NCI-H1092 (cell line): ENCODE measurements at places on chromosomes 7 and 10.
A peak's percentile ranks its signal among the peaks of the same experiment; 100 is the strongest.

- DNase-seq: no peak
Measured at GRCh38 chr7:133109816-133110215, 27.9 kb upstream of the CHCHD3 start.

DNA sequence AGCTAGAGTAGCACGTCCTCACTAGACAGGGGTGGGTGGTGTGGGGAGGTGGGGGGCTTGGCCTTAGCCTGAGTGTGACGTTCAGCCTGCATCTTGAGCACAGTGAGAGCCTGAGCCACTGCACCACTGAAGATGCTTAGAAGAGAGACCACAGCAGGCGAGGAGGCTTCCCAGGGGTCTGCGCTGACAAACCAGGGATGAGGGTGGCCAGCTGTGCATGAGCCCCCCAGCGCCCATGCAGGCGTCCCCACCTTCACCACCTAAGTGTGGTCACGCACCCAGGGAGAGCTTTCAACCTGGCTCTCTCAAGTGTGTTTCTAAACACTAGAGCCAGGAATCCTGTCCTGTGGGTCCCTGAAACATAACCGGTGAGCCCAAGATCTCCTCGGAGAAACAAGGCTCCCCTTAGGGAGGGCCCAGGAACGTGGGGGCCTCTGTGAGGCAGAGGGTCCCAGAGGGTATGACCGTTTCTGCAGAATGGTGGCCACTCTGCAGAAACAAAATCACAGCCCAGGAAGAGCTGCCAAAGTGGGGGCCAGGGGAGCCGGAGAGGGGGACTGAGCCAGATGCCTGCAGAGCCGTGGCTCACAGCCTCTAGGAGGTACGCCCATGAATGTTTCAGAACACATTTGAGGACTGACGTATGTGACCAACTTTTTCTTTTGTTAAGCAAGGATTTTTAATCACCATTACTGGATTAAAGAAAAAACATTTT is 85.2 kb upstream of the INSIG1 start:
- no peak for DNase-seq

GRCh38 chr10:86813101-86813500 is 56.7 kb downstream of the BMPR1A start:
- DNase-seq: no peak

- no peak for DNase-seq
Measured at GRCh38 chr7:130942211-130942964, 208.4 kb upstream of the KLF14 start.

DNA sequence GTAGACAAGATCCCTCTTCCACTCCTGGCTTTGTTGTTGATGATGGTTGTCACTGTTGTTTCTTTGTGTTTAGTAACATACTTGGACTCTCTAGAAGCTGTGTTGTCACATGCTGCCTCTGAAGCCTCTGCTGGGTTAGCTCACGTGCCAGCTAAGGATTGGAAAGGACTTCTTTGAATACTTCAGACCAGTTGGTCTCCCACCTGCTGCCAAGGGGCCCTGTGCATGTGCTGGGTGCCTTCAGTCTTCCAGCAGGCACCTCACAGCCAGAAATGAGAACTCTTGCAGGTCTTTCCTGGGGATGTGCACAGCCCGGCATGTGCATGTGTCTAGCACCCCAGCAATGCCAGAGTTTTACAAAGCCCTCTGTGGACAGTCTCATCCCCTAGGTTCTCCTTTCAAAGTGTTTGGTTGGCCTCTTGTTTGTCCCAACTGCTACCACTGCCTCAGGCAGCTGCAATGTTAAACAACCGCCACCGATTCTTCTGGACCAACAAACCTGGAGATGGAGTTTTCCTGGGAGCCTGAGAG is 21.7 kb upstream of the NCAPG2 start:
- DNase-seq: no peak

GRCh38 chr7:74619235-74619860 is 38.2 kb upstream of the GTF2I start:
- no peak for DNase-seq

GRCh38 chr7:148584154-148584827 is 6.3 kb upstream of the C7orf33 start:
- DNase-seq: no peak

GRCh38 chr10:114684084-114684821 is 26.2 kb upstream of the ABLIM1 start:
- no peak for DNase-seq

DNA sequence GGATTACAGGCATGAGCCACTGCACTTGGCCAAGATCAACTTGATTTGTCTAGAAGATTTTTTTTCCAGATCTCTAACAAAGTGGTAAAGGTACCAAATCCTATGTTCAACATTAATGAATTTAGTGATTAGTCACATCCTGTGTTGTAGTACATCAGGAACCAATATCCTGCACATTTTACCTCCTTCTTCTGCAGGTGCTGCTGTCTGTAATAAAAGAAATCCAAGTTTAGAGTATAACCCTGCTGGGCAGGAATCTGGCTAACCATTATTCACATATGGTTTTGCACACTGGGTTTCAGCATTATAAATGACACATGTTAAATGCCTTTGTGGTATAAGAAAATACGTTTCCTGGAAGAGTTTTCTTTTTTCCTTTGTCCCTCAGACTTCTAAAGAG is 10.8 kb downstream of the PARD3 start:
- DNase-seq: no peak

DNA sequence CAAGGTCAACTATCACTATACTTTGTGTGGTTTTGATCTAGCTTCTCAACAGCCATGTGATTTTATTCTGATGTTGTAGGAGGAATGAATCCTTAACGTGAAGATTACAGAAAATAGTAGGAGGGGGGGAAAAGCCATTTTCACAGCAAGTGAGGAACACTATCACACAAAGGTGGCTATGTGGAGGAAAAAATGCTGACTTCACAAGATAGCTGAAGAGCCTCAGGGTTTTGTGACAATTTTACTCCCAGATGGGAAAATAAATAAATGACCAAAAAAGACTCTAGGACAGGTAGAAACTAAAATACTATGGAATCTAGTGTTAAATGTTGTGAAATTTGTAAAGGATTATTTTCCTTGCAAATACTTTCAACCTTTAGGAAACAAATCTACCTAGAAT is 281.0 kb downstream of the ADRA2A start:
- no peak for DNase-seq

- no peak for DNase-seq
Measured at GRCh38 chr10:9043466-9043865, 989.0 kb downstream of the GATA3 start.

- DNase-seq: no peak
Measured at GRCh38 chr10:11714750-11715365, 27.3 kb upstream of the ECHDC3 start.

GRCh38 chr7:48188776-48189520 is 17.7 kb downstream of the ABCA13 start:
- no peak for DNase-seq

GRCh38 chr7:33804140-33804660 is 101.1 kb upstream of the BMPER start:
- no peak for DNase-seq

DNA sequence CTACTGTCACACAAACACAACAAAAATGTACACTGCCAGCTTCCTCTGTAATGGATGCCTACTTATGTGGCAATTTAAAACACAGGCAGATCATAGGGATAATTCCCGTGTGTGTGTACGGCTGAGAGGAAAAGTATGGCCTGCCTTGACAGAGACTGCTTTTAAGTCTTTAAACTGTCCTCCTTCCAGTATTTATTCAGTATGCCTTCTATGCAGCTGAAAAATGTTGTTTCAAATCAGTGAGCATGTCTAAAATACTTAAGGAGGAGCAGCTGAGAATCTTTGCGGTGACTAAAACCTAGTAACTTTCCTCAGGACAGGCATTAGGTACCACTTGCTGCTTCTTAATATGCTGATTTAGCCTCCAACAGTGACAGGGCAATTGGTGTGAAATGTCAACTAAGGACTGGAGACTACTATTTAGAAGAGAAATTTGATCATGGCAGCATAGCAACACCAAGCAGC is 126.3 kb downstream of the CACNA2D1 start:
- no peak for DNase-seq

- no peak for DNase-seq
Measured at GRCh38 chr7:31816810-31817209, 129.8 kb downstream of the PPP1R17 start.

DNA sequence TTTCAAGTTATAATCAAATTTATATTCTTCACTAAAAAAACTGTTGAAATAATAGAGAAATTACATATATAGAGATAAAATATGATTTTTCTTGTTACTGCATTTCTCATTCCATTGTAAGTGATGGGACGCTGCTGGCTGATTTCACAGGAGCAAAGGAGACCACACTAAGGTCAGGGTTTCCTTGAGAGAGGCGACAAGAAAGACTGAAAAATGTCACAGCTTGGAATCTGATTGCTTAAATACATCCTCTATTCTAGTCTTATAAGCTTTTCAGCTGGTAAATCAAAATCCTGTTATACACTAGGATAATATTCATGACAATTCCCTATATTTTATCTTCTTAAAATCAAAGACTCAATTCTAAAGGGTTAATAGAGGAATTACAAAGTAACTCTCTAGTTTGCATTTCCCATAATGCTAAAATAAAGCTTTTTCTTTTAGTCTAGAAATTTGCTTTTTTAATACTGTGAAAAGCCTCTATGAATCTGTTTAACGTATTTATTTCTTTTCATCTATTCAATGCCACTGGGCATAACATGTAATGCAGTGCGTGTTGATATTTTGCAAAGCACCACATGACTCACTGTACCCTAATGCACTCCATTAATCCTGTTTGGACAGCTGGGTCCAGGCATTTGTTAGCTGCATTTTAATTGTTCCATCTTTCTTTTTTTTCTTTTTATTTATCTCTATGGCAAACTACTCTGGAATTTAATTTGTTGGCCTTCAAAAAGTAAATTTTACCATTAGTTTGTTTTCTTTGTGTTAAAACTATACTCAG is 81.7 kb downstream of the RNF32 start:
- no peak for DNase-seq

GRCh38 chr7:157412491-157413180 is 75.8 kb downstream of the DNAJB6 start:
- DNase-seq: no peak

GRCh38 chr10:21145751-21146435 is 248.8 kb upstream of the NEBL start:
- DNase-seq: no peak

DNA sequence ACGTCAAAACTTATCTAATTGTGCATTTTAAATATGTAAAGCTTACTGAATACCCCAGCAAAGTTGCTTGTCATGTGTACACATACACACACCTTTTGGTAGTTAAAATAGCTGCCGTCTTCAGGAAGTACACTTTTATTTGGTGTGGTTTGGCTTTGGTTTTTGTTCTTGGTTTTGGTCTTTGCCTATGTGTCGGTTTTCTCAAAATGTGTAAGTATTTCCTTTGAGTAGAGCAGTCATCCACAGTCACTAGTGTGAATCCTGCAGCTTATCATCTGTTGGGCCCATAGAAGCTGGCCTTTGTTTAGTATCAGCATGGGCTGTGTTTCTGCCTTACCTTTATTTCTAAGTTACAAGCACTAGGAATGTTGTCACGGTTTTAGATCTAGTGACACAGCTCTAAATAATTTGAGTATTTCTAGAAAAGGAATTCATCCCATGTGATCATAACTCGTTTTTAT is 35.3 kb downstream of the NET1 start:
- no peak for DNase-seq

GRCh38 chr7:41878309-41879295 is 175.7 kb upstream of the INHBA start:
- DNase-seq: no peak

GRCh38 chr7:73865738-73866445 is 4.9 kb downstream of the TMEM270 start:
- DNase-seq: peak; percentile 27

- no peak for DNase-seq
Measured at GRCh38 chr7:106083717-106084116, 28.4 kb downstream of the SYPL1 start.

DNA sequence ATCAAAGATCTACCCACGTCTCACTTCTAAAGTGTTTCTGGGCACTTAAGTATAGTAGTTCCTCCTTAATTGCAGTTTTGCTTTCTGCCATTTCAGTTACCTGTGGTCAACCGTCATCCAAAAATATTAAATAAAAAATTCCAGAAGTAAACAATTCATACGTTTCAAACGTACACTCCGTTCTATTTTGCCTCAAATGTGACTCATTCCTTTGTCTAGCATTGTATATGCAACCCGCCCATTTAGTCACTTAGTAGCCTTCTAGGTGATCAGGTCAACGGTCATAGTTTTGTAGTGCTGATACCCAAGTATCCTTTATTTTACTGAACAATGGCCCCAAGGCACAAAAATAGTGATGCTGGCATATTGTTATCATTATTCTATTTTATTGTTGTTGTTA is 33.8 kb downstream of the HGF start:
- no peak for DNase-seq

GRCh38 chr10:35459449-35459847 is 123.1 kb downstream of the CCNY start:
- no peak for DNase-seq

DNA sequence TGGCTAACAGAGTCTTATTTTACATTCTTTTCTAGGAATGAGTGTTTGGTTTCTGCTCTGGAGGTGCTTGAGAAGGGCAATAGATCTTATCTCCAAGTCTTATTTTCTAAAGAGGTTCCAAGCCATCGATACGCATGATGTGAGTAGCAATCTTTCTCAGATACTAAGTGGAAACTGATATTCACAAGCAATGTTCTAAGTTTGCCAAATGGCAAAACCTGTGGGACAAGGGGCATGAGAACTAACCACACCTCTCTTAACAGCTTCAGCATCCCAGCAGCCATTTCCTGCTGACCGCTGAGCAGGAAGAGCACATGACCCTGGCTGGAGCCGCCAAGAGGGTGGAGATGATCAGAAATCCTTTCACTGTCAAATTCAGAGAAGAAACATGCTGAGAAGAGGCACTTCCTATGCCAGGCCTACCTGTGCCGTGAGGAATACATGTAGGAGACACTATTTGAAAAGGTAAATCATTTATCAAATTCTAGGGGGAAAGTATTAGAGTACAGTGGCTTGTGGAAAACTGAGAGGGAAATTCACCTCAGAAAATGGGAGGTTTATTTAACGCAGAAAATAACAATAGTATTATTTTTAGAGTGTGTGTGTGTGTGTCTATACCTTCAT is 35.2 kb downstream of the CCDC71L start:
- DNase-seq: no peak

GRCh38 chr7:100444311-100445278 is 8.3 kb upstream of the PPP1R35 start:
- DNase-seq: no peak

DNA sequence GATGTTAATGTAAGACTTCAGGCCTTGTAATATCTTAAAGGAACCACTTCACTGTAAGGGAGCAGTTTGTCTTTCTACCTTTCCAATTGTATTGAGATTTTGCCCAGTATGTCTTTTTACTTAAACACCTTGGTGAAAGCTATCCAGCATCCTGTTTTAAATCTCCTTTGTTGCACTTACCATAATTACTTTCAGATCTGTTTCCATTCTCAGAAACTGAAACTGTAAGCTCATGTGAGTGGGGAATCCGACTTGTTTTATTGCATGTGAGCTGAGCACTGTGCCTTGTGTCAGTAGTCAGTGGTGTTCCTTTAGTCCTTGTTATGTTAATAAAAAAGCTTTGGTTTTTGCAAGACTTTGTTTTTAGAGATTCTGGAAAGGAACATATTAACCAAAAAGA is 42.2 kb downstream of the BMPR1A start:
- no peak for DNase-seq
